ENCODE measurements at places on chromosomes 13 and 19.
A peak's percentile ranks its signal among the peaks of the same experiment; 100 is the strongest.

GRCh38 chr19:4524808-4525562 is 6.7 kb upstream of the PLIN4 start:
- peak; percentile 4 for DNase-seq

- no peak for DNase-seq
These were observed 13.7 kb upstream of the SLC25A42 start for GRCh38 chr19:19050104-19050503.

DNA sequence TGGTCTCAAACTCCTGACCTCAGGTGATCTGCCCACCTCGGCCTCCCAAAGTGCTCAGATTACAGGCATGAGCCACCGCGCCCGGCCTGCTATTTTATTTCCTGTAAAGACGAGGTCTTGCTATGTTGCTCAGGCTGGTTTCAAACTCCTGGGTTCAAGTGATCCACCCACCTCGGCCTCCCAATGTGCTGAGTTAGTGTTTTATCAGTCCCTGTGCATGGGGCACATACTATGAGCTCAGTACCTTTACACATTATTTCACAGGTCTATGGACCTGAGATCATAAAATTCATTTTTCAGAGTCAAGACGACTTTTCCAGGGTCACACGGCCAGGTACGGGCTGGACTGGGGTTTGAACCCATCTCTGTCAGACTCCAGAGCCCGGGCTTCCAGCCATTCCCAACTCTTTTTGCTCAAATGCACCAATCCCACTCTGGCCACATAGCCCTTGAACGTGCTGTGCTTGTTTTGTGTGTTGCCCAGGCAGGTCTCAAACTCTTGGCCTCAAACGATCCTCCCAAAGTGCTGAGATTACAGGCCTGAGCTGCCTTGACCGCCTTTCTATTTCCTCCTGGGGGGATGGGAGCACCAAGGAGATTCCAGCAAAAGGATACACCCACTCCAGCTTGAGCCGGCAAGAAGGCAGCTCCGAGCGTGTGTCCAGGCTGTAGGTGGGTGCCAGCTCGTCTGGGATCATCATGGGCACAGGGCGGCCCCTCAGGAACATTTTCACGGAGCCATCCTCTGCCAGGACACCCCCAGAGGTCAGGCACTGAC is 1.1 kb downstream of the EML2 start:
- DNase-seq = no peak

GRCh38 chr13:49502954-49503353 is 7.2 kb downstream of the PHF11 start:
- DNase-seq = no peak

- DNase-seq = no peak
These were observed 192.1 kb upstream of the TSC22D1 start for GRCh38 chr13:44768239-44768638.

- no peak for DNase-seq
These were observed 17.4 kb downstream of the VASP start for GRCh38 chr19:45524575-45525129.

DNA sequence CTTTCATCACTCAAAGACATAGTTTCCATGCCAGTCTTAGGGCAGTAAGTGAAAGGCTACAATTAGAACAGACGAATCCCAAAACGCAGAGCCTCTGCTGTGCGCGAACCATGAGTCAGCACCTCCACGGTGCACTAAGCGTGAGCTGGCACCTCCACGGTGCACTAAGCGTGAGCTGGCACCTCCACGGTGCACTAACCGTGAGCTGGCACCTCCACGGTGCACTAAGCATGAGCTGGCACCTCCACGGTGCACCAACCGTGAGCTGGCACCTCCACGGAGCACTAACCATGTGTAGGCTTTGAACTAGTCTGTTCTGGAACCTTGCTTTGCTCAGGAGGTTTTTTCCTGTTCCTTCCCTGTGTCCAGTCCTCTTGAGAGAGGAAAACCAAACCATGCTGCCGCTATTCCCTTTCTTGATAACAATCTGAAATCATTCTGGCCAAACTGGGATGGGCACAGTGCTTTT is 120.6 kb downstream of the IRS2 start:
- DNase-seq = no peak

DNA sequence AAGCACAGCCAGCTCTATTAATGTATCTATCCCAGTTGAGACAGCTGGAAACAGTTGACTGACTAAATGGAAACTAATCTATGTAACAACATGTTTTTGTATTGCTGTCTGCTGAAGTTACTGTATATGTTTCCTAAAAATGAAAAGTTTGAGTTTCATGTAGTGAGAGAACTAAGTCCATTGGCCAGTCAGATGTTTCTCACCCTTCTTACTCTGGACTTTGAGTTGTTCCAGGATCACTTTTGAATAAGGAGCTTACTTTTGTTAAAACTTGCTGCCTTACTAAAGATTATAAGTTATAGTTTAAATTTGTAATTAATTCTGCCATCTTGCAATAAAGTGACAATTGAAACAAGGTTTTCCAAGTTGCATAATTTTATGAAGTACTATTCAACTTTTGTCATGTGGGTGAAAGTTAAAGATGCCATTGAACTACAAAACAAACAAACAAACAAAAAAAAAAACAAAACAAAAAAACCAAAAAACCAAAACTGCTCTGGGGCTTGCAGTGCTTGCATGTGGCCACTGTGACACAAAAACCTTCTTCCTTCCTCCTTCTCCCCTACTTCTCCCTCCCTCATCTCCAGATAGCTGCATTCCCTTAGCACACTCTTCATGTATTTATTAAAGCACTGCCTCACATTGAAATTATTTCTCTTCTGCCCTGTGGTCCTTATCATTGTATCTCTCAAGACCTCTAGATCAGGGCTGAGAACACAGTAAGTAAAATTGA is 15.3 kb downstream of the WDFY2 start:
- no peak for DNase-seq

GRCh38 chr13:99406799-99407201 is 94.5 kb upstream of the TM9SF2 start:
- DNase-seq = no peak

DNA sequence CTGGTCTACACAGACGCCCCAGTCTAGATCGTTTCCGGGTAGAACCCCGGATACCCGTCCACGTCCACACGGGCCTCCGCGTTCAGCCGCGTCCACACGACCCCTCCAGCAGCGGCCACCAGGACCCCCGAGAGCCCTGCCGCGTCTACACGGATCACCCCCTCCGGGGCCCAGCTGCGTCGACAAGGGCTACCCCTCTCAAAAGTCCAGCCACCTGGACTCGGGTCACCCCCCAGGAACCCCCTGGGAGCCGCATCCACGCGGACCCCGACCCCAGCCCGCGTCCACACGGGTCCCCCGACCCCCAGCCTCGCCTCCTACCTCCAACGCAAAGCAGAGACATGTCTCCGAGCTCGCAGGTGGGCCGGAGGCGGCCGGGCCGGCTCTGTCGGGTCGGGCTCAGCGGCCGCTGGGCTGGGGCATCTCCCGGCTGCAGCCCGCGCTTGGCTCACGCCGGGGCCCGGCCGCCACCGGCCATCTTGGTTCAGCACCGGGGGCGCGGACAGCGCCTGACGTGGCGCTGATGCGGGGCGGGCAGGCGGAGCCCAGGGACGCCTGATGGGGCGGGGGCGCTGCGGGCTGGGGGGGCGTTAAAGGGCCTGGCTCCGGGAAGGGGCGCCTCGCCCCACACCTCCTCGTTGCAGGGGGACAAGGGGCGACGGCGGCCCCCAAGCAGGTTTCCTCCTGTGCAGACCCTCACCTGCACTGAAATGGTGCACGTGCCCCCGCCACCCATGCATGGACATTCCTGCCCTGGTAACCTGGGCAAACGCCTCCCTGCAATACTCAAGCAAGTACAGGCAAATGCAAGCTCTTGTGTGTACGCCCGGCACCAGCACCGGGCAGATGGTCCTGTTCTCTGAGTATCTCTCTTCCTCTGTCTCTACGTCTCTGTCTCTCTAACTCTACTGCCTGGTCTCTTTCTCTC is at the start of gene UNC13A:
Gene UNC13A (minus strand): TSS at position 498 of the 928 bp plus-strand sequence. CDS start 155 bp downstream, at position 343.
- peak; percentile 16 for DNase-seq

DNA sequence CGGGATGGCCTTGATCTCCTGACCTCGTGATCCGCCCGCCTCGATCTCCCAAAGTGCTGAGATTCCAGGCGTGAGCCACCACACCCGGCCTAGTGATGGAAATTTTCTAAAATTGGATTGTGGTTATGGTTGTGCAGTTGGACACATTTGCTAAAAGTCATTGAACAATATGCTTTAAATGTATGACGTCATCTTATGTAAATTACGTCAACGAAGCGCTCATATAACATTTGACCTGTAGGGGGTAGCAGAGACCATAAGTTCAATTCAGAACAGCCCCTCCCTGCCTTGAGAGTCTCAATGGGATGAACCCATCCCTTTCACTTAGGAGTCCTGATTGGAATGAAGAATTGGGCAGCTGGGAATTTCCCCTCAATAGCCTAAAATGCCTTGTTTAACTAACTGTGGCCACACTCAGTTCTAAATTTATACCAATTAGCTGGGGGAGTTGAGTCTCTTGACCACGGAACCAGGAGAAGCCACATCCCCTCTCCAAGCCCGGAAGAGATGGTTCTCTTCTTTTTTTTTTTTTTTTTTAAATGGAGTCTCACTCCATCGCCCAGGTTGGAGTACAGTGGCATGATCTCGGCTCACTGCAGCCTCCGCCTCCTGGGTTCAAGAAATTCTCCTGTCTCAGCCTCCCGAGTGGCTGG is 15.2 kb upstream of the TLE6 start:
- no peak for DNase-seq

DNA sequence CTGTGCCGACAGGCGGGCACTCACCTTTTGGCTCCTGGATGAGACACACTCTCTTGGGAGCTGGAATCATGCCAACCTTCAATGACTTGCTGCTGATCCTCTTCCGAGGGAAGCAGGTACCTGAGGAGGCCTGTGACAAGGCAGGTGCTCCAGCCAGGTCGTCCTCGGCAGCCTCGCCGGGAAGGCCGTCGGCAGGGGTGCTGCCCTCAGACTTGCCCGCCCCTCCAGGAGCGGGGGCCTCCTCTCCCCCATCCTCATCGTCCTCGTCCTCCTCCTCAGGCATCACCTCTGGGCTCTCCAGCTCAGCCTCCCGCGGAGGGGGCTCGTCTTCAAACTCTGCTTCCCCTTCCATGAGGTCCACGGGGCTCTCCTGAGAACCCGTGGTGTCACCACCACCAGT is 29.2 kb downstream of the SUGP2 start:
- no peak for DNase-seq

DNA sequence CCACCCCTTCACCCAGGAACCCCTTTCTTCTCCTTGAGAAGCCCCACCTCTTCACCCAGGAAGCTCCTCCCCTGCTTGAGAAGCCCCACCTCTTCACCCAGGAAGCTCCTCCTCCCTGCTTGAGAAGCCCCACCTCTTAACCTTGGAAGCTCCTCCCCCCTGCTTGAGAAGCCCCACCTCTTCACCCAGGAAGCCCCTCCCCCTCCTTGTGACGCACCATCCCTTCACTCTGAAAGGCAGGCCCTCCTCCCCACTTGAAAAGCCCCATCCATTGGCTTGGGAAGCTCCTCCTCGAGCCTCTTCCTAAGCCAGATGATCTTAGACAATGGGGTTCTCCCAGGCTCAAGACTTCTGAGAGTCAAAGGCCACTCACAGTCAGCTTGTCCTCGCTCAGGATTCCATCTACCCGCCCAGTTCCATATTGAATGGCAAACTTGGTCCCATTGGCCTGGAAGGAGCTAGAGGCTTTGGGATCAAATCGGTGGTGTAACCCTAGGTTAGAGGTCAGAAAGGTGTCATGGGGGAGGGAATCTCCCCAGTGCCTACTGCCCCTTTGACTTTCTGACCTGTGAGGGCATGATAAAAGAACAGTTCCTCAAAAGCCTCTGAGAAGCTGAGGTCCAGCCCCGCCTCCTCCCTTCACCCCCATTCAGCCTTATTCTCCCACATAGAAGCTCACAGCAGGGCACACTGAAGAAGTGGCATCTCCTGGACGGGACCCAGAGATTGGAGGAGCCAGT is 4.0 kb downstream of the NAPSA start:
- no peak for DNase-seq

DNA sequence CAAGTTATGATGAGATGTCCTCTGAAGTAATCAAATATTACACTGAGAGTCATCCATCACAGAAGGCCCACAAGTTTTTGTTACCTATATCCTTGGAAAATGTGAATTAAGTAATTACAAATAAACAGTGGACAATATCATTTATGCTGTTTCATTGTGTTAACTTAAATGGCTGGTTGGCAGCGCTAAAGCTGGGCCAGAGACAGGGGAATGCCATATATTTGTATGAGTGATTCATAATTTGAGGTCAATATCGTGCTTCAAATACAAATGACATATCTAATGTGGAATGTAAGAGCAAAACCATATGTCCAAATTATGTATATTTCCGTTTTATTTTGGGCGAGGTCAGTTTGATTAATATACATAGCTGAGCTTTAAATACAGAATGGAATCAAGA is 1556.2 kb downstream of the SLITRK5 start:
- DNase-seq = no peak

GRCh38 chr13:50948601-50949000 is 39.0 kb downstream of the RNASEH2B start:
- DNase-seq = no peak

- DNase-seq = no peak
These were observed 2494.2 kb upstream of the PCDH20 start for GRCh38 chr13:63909726-63910375.

GRCh38 chr13:111573801-111574200 is 253.4 kb downstream of the TEX29 start:
- DNase-seq = no peak

- no peak for DNase-seq
These were observed 1.2 kb downstream of the CCDC70 start for GRCh38 chr13:51862957-51863356.

DNA sequence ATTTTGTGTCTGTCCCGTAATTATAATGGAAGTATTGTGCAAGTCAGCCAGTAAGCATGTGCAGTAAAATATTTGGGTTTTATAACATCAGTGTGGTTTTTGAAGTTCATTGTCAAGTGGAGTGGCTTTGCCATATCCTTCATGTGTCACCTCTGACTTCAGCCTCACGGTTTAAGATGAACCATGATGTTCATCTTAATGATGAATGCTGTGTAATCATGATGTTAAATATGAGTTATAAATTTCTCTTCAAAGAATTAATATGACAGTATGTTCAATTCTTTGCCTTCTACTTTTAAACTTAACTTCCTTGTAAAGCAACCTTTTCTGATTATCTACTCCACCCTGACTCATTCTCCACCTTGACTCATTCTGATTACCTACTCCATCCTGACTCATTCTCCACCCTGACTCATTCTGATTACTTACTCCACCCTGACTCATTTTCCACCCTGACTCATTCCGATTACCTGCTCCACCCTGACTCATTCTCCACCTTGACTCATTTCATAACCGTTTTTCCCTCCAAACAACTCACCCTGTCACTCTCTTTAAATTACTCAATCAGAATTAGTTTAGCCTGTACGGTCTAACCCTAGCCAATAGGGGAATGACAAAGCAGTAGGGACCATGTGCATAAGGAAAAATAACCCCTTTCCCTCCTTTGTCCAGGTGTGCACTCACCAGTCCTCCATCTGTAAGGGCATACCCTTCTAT is 50.3 kb upstream of the ANKRD10 start:
- no peak for DNase-seq

- no peak for DNase-seq
These were observed 14.7 kb downstream of the ZNF441 start for GRCh38 chr19:11781295-11782057.

DNA sequence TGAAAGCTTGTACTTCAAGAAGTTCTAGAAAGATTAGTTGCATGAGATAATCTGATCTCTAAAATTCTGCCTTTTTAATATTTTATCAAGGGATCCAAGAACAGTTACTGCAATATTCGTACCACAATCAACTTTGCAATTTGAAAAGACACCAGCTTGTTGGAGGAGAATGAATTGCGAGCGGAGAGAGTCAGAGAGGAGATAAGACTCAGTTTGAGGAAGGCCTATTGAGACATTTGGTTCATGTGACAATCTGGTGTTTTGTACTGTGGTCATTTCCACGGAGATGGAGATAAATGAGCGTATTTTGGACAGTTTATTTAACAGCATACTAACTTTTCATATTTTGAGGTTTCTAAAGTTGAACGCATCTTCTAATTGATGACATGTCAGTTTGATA is 1276.0 kb downstream of the EFNB2 start:
- DNase-seq = no peak

Data from activated CD8-positive, alpha-beta memory T cell treated with anti-CD3 and anti-CD28 coated beads for 1 hour (primary cell).